Aorta (tissue), 5 donors: ENCODE measurements at places on chromosomes 5 and 9. TPM values are rescaled to one million over a fixed set of nuclear protein-coding genes. Genes with fewer than 3 reads are reported as not detected.

Gene NR2F1
- total RNA-seq, result 10.0 TPM

DNA sequence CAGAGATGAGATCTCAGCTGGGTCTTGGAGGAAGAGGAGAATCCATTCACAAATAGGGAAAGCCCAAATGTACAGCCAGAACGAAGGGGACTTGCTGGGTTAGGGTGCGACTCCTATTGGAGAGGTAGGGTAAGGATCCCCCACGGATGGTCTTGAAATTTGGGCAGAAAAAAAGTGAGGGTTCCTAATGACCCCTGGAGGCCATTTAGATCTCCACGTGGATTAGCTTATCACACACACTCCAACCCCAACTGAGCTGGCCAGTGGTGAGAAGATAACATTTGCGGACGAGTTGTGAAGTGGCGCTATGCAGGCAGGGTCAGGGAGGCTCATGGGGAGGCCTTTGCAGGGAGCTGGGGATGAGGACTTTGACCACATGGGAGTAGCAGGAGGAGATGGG, 86.0 kb downstream of the FSTL4 start:
- DNase-seq, result no peak

Gene ARID3C
- not detected for total RNA-seq

GRCh38 chr9:89442981-89443814, 54.7 kb downstream of the SEMA4D start:
- DNase-seq, result no peak

- no peak for DNase-seq
Measured at GRCh38 chr5:56686337-56687195, 128.8 kb upstream of the MAP3K1 start.

GRCh38 chr9:131724683-131725082, 15.2 kb downstream of the RAPGEF1 start:
- no peak for DNase-seq

Gene MAMDC4
- total RNA-seq, result 5.0 TPM

DNA sequence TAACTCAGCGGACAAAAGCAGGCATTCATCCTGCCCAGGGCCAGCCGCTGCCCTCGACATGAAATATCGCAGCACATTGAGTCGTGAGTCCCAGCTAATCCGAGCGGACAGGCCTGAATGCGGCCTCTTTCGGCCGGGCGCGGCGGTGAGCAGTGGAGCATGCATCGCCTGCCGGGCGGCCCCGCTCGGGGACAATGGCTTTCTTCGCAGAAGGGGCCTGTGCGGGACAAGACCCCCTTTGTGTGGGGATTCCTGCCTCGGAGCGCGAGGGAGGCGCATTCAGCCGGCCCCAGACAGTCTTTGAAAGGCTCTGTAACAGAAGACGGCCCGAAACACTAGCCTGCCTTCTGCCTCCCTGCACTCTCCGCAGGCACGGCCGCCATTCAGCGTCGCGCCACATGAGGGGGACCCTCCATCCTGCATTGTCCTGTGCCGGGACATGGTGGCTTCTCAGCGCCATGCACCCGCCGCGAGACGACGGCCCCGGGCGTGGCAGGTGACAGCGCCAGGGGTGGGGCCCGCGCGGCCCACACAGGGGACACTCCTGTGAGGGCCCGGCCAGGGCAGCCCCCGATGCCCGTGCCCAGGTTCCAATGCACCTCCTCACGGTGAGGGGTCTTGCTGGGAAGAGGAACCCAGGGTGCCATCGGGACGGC, 52.0 kb downstream of the EXD3 start:
- DNase-seq, result peak; percentile 37

Gene FEM1C
- total RNA-seq, result 18.8 TPM

DNA sequence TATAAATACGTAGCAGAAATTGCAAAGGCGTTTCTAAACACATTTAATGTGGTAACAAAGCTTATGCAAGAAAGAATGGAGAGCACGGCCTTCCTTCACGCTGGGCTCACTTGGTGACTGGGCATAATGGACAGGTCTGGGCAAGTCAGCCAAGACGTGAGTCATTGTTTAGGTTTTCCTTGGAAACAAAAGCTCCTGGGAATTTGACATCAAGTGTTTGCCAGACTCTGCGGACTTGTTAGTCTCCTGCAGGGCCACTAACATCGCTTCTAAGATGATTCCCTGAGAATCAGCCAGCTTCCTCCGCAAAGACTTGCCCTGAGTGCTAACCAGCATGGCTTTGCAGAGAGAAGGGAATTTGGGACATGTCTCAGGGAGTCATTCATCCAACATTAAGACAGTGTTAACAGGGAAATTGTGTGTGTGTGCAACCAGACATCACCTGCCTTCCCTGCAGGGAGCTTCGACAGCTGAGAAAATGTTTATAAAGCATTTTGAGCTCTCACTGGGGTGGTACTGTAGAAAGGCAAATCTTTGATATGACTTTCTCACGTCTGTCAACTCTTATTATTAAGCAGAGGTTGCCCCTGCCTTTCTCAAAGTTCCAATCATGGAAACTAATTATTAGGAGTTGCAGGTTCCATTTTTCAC, 182.5 kb downstream of the NTRK2 start:
- peak; percentile 78 for DNase-seq

GRCh38 chr5:4868140-4868735, 271.9 kb upstream of the ADAMTS16 start:
- DNase-seq, result no peak

GRCh38 chr5:6859023-6859422, 145.8 kb downstream of the TENT4A start:
- no peak for DNase-seq

Gene PCDHGA8
- 3.0 TPM for total RNA-seq

GRCh38 chr9:30723656-30724055, 1660.8 kb upstream of the ACO1 start:
- no peak for DNase-seq

GRCh38 chr5:107869438-107870115, 198.8 kb upstream of the EFNA5 start:
- DNase-seq, result no peak

DNA sequence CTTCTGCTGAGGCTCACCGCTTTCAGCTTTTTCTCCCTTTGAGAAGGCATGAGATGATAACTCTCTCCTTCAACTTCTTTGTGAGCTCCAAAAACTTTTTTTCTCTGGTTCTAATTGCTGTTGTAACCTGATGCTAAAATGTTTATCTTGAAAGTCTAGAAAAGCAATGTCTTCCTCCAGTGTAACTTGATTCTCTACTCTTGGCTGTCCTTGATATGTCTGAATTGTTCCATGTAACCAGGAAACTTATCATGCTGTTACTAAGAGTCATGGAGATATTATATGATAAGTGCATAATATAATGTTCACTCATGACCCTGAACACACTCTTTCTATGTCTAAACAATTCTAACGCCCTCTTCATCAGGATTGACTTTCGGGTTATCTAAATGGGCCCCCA, 128.0 kb upstream of the ABCA1 start:
- DNase-seq, result no peak

- DNase-seq, result peak; percentile 9
Measured at GRCh38 chr9:93086447-93087224, 9.4 kb upstream of the CARD19 start.
